ENCODE measurements at places on chromosomes 3 and 15. TPM values are rescaled to one million over a fixed set of nuclear protein-coding genes. Genes with fewer than 3 reads are reported as not detected.

DNA sequence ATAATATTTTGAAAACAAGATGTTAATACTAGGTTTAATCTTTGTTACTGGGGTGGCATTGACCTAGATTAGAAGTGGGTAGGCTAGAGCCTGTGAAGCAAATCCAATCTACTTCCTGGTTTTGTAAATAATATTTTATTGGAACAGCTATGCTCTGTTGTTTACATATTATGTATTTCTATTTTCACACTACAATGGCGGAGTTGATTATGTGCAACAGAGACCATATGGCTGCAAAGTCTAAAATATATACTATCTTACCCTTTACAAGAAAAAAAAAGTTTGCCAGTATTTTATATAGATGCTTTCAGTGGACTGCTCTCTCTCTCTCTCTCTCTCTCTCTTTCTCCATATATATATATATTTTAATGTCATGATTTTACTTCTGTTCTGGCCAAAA lies 244.2 kb downstream of the NLGN1 start:
- DNase-seq, result no peak
- H3K36me3 ChIP-seq, result no peaks in the 10 kb centered on the region
- no peaks in the 10 kb centered on the region for H3K27me3 ChIP-seq
- no peak overlapping the region for H3K27ac ChIP-seq
- no peak overlapping the region for H3K4me3 ChIP-seq

DNA sequence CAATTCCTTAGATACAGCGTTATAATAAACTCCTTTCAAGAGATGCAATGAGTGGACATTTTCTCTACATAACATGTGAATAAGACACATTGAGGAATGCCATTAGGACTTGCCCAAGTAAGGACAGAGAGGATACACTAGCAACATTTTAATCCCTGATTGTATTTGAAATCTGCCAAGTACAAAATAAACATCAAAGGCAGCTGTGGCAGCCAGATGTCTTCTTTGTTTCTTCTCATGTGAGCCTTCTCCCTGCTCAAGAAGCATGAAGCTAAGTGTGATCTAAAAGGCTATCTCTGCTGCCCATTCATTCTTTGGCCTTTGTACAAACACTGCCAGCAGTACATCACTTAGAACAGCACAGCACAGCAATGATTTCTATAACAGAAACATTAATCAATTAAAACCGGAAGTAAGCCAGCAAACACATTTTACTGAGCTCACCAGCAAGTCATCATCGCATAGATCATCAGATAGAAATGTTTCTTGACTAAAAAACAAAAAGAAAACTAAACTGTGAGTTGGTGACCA lies 364.0 kb downstream of the CNTN6 start:
- H3K36me3 ChIP-seq, result no peaks in the 10 kb centered on the region
- no peaks in the 10 kb centered on the region for H3K4me1 ChIP-seq
- DNase-seq, result no peak
- H3K27ac ChIP-seq, result no peak overlapping the region
- no peaks in the 10 kb centered on the region for H3K27me3 ChIP-seq

DNA sequence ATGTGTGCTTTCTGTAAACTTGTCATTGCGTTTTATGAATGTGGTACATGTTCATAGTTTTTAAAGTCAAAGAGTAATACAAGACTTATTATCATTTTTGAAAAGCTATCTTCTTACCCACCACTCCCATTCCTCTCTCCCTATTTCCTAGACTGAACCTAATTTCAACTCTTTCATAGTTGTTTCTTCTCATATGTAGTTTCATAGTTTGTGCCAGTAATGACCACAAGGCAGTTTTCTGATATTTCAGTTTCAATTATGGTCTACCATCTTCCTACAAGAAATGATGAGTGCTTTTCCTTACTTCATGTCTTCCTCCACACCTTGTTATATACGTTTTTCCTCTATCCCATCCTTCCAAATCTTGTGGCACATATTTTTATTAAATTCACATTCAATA lies 445.0 kb upstream of the GOLIM4 start:
- no peak for DNase-seq
- no peak overlapping the region for H3K27ac ChIP-seq
- H3K36me3 ChIP-seq, result no peaks in the 10 kb centered on the region
- no peaks in the 10 kb centered on the region for H3K27me3 ChIP-seq

MAP1A gene
- total RNA-seq, result 7.1 TPM

KLHL25 gene
- total RNA-seq, result 3.0 TPM

SLC9C1 gene
- total RNA-seq, result not detected

TUSC7 gene
- total RNA-seq, result not detected

ARL14 gene
- not detected for total RNA-seq
